ENCODE measurements at places on chromosomes 1 and 21.

DNA sequence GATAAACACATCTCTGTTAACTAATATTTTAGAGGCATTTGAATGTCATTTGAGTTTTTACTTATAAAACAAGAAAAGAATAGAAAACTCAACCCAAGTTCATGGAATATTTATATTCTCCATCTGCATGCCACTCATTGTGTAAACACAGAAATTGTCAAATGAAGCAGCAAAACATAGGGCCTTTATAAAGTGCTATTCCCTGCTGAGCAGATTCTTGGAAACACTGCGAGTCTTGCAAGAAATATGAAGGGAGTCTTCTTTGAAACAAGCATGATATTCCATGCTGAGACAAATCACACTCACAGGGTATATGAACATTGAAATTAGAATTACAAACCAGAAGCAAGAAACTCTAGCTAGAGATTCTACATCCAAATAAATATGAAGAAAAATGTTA lies 655.8 kb downstream of the BRINP3 start:
- DNase-seq = no peak

DNA sequence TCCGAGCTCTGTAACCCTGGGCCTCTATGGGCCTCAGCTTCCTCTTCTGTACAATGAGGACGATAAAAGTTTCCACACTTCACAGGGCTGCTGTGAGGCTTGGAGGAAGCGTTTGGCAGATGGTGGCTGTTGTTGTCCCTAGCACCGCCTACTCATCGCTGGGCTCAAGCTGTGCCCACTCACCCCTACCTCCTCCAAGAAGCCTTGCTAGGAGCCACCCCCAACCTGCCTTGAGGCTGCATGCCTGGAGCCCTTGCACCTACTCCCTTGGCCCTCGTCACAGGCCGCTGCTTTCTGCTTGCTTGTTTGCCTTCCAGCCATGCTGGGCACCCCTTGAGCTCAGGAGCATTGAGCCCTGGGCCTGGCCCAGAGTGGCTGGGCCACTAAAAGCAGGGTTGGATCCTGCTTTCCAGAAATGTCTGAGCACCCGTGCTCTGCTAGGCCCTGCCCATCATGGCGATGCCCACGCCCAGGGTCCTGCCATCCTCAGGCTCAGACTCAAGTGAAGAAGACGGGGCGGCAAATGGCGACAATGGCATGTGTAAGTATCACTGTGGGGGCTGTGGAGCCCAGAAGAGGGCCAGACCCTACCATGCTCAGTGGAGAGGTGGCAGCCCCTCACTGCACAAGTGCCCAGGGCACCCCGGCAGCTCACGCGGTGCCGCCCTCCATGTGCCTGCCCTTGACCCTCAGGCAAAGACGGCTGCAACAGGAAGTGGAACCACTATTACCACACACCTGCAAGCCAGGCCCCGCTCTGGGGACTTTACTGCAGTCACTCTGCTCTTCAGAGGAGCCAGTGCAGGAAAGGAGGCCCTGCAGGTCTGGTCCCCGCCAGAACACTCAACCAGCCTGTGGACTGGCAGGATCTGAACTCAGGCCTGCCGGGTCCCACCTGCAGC lies 9.5 kb downstream of the SH3BGRL3 start:
- no peak for DNase-seq

DNA sequence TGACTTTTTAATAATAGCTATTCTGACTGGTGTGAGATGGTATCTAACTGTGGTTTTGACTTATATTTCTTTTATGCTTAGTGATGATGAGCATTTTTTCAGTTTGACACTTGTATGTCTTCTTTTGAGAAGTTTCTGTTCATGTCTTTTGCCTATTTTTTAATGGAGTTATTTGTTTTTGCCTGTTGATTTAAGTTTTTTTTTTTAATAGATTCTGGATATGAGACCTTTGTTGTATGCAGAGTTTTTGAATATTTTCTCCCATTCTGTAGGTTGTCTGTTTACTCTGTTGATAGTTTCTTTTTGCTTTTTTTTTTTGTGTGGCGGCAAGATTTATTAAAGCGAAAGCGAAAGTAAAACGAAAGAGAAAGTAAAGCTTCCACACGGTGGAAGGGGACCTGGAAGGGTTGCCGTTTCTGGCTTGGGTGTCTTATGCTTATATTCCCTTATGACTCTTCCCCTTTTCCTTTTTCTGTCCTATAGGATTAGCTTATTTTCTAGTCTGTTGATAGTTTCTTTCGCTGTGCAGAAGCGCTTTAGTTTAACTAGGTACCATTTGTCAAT lies 67.6 kb downstream of the TBX19 start:
- DNase-seq = peak; percentile 70

DNA sequence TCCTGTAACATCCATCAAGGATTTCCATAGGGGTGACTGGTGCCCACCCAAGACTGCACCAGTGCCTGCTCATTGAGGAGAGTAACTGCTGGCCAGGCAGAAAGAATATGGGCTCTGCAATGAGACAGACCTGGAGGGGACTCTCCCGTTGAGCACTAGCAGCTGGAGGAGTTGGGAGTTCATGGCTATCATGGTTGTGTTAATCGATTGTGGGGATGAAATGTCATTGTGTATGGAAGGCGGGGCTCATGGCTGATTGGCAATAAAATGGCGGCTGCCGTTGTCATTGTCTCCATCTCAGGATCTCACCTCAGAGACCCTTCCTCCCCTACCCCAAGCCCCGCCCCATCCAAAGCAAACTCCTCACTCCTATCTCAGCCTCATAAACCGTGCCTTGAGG lies 3.9 kb downstream of the TMEM125 start:
- no peak for DNase-seq

DNA sequence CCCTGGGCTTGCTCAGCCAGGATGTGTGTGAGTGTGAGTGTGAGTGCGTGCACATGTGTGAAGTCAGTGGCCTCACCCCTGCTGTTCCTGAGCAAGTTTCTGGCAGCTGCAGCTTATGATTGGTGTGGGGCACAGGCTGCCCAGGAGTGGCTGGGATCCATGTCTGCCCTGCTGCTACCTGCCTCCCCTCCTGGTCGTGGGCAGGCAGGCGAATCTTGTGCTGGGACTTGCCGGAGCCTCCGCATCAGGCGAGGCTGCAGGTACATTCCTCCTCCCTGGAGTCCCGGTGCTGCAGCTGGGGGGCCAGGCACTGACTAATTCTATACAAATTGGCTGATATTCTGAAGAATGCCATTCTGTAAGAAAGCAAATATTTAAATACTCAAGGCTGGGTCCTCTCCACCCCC lies 85.6 kb upstream of the WNT4 start:
- no peak for DNase-seq

- peak; percentile 56 for DNase-seq
Measured at GRCh38 chr1:24536391-24536840, 19.5 kb upstream of the NCMAP start.

DNA sequence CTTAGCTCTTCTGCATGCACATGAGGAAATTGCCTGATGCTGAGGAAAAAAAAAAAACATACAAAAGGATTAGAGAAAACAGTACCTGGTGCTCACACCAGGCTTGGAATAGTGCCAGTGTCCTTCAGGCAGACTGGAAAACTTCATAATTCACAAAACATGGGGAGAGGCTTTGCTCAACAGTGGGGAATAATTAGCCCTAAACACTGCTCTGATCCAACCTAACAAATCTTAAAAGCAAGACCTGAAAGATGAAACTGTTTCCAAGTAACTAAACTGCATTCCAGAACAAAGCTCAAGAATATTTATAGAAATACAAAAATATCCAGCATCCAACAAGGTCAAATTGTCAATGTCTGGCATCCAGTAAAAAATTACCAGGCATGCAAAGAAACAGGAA lies 124.8 kb downstream of the AK5 start:
- no peak for DNase-seq

GRCh38 chr1:106722466-106722865 lies 334.0 kb upstream of the PRMT6 start:
- no peak for DNase-seq

DNA sequence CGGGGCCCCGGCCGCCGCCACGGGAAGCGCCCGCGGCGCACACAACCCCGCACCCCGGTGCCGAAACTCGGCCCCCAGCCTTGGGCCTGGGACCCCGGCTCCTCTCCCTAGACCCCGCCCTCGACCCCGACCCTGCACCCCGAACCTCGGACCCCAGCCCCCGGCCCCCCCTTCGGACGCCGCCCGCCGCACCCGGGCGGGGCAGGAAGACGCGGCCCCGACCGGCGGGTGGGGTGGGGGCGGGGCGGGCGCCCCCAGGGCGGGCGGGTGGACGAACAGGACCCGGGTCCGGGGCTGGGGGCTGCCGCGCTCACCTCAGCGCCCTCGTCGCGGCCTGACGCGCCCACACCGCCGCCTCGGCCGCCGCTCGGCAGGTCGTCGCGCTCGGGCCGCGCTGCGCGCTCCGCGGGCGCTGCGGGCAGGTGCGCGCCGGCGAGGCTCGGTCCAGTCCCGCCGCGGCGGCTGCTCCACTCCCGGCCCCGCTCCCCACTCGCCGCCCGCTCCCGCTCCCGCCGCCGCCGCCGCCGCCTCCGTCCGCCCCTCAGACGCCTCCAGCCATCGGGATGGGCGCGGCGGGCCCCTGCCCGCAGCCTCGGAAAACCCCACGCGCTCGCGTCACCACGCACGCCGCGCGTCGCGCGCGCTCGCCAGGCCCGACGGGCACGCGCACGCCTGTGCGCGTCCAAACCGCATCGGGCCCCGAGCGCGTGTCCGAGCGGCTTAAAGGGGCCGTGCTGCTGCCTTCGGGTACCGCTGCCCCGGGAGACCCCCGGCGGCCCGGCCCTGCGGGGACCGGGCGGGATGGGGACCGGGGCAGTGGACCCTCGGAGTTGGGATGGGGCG lies at the start of gene GNB1:
GNB1 (minus strand) TSS at position 582 of the 843 bp plus-strand sequence. CDS start 65,634 bp downstream, outside the sequence.
- DNase-seq = peak; percentile 73

All from CD4-positive, alpha-beta T cell (primary cell).